ENCODE measurements at places on chromosomes 3 and 15.

DNA sequence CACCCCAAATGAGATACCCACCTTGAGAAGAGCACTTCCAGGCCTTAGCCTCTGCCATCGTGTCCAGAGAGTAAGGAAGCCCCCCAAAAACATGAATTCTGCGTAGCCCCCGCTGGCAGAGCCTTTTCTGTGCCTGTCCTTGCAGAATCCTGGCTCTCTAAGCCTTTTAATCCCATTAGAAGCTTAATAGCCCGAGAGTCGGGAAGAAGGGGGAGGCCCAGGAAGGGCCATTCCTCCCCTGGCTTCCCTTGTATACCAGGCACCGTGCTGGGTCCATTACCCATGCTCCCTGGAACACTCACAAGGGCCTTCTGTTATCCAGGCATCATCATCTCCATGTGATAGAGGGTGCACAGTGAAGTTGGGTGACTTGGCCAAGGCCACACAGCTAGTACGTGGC, 7.1 kb downstream of the SPTBN5 start:
- no peak for DNase-seq

DNA sequence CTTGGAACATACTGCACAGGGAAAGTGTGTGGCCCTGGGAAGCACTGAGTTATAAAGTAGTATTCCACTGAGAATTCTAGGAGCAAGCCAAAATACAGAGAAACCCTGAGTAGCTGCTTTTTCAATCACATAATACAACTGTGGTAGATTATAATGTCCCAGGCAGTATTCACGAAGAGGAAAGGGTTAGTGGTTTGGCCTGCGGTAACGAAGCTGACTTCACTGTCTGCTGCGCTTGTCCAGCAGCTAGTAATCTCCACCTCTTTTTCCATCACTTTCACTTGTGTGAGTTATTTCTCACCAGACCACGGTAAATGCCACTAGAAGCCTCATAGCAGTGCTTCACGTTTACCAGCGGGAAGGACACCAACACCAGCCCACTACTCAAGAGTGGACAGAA, 34.4 kb downstream of the RPL39L start:
- peak; percentile 35 for DNase-seq

GRCh38 chr3:133926736-133927539, 31.3 kb upstream of the RAB6B start:
- DNase-seq: no peak

DNA sequence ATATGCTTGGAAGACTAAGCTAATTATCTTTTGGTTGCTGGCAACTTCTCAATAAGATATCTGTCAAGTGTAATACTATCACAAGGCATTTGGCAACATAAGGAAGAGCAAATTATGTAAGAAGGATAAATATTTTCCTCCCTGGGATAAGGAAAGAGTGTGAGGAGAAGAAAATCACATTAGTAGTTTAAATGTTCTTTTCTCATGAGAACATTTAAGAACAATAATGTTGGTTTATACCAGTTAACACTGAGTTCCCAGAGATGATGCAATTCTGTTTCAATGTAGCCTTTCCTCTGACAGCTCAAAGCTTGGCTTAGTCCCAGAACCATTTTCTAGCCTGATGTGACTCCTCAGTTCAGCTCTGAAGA, 66.1 kb upstream of the NPHP3 start:
- DNase-seq: peak; percentile 55

DNA sequence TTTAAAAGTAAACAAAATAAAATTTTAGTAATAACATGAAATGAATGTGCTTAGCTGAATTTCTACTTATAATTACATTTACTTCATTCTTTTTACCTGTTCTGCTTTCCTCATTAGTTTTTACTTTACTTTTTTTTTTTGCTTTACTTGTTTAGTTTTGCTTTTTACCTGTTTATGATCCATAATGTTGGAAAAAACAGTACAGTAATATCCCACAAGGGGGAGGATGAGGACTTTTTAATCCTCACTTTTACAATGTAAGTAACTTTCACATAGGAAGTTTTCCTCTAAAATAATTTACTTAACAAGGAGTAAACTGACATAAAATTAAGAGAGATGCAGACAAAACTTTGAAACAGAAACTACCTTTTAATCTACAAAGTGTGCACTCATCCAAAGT, 268.7 kb downstream of the TBC1D5 start:
- peak; percentile 31 for DNase-seq

DNA sequence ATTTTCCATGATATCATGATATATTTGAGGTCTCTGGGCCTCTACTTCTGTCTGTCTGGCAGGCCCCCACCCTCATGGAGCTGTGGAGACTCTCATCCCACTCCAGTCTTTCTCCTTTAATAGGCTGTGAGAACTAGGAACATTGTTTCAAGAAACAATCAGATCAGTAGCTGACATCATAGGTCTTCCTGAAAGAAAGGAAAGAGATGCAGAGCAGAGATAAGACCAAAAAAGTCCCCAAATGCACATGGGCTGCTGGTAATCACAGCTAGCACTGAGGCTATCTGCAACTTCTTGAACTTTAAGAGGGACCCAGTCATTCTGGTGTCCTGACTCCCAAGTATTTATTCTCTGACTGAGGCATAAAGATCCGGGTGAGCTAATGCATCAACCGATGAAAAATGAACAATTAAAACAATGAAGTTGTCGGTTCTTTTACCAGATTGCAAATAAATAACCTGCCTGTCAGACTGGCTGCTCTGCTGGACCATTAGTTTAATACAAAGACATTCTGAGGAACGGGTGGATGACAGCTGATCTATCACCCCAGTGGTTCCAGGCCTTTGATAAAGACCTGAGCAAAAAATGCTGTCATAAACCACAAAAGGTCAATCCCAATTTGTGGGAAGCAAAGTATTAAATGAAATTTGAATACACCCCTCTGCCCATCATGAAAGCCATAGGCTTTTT, 780.8 kb upstream of the GOLIM4 start:
- DNase-seq: no peak

GRCh38 chr15:35912196-35912595, 366.2 kb upstream of the DPH6 start:
- DNase-seq: peak; percentile 42

- peak; percentile 59 for DNase-seq
Measured at GRCh38 chr3:107430214-107430995, 53.2 kb downstream of the CCDC54 start.

- DNase-seq: peak; percentile 28
Measured at GRCh38 chr3:106190296-106190695, 321.5 kb upstream of the CBLB start.
